Activated T-helper 1 cell treated with anti-CD3 and anti-CD28 coated beads, Interleukin-12 subunit alpha, Interleukin-12 subunit beta, Interleukin-2, Interleukin-4 antibody, amounts not matched to agents 30 ng/mL and 10 ng/mL and 1 ng/mL, durations not matched to agents 14 hours and 24 hours and 36 hours (primary cell): ENCODE measurements at places on chromosomes 12 and 14. TPM values are rescaled to one million over a fixed set of nuclear protein-coding genes. Genes with fewer than 3 reads are reported as not detected.

Gene PZP
- total RNA-seq = not detected in 2 replicates

Gene MARK3
- 89.6 and 90.6 TPM in 2 replicates for total RNA-seq

Gene TAS2R31
- 4.1 and 4.5 TPM in 2 replicates for total RNA-seq

GRCh38 chr14:93040443-93040842, 75.3 kb downstream of the ITPK1 start:
- DNase-seq = no peak
- H3K27me3 ChIP-seq = no peaks in the 10 kb centered on the region
- no peak overlapping the region for H3K4me3 ChIP-seq
- H3K36me3 ChIP-seq = no peaks in the 10 kb centered on the region
- peaks cover 30% of the 10 kb centered on the region for H3K4me1 ChIP-seq
- no peak overlapping the region for H3K27ac ChIP-seq

GRCh38 chr12:99135376-99135775, 490.3 kb downstream of the APAF1 start:
- no peak for DNase-seq
- no peak overlapping the region for H3K4me3 ChIP-seq
- no peak overlapping the region for H3K27ac ChIP-seq
- no peaks in the 10 kb centered on the region for H3K27me3 ChIP-seq

GRCh38 chr12:107440606-107441005, 245.0 kb upstream of the PWP1 start:
- H3K27me3 ChIP-seq = no peaks in the 10 kb centered on the region
- no peak overlapping the region for H3K4me3 ChIP-seq
- no peak overlapping the region for H3K27ac ChIP-seq
- no peak for DNase-seq
- H3K4me1 ChIP-seq = peaks cover 14% of the 10 kb centered on the region

GRCh38 chr12:51082561-51083125, 753 bp downstream of the CSRNP2 start:
- H3K36me3 ChIP-seq = peaks cover 17% of the 10 kb centered on the region
- H3K27me3 ChIP-seq = peaks cover 3% of the 10 kb centered on the region
- H3K27ac ChIP-seq = peak overlapping the region; percentile 91
- H3K4me1 ChIP-seq = peaks cover 35% of the 10 kb centered on the region
- peak; percentile 2 for DNase-seq

DNA sequence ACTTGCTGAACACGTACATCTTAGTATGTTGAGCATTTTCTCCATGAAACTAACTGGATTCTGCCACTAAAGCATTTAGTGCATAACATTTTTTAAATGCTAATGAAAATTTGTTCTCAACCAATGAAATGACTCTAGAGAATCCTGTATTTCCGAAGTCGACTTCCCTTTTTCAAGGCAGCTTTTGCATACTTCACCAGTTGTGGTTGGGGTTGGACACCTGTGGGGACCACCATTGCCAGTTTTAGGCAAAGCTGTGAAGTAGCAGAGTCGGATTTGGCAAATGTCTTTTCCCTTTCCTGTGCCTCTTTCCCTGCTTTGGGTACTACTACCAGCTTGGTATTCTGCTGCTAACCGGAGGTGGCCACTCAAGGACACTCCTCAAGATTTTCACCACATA, 349.2 kb downstream of the BCAT1 start:
- H3K27ac ChIP-seq = no peak overlapping the region
- peaks cover 2% of the 10 kb centered on the region for H3K27me3 ChIP-seq
- no peaks in the 10 kb centered on the region for H3K4me1 ChIP-seq
- no peak for DNase-seq

DNA sequence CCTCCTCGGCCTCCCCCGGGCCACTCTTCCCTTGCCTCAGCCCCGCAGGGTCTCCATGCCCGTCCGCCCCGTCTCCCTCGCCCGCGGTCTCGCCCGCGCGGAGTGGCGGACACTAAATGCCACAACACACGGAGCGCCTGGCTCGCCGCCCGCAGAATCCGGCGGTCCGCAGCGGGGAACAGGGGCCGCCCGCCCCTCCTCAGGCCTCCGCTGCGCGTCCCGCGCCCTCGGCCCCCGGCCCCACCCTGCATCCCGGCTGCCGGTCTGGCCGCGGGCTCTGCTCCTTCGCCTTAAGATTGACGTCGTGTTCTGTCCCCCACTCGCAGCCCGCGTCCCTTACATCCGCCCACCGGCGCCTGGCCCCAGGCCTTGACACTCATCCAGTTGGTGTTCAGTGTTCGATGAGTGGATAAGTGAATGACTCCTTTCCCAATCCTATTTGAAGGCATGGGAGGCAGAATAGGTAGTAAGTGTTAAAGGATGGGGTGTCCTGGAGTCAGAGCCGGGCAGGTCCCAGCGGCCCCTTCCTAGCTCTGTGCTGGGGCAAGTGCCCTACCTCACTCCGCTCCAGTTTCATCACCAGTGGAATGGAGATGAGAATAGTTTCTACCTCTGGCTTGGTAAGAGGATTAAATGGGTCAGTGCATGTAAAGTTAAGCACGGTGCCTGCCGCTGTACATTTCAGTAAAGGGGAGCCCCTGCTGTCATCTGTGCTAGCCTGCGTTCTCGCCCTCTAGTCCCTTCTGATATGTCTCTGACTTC, 622 bp downstream of the TECPR2 start:
- peak overlapping the region; percentile 91 for H3K27ac ChIP-seq
- H3K4me1 ChIP-seq = peaks cover 38% of the 10 kb centered on the region
- no peak overlapping the region for H3K4me3 ChIP-seq

DNA sequence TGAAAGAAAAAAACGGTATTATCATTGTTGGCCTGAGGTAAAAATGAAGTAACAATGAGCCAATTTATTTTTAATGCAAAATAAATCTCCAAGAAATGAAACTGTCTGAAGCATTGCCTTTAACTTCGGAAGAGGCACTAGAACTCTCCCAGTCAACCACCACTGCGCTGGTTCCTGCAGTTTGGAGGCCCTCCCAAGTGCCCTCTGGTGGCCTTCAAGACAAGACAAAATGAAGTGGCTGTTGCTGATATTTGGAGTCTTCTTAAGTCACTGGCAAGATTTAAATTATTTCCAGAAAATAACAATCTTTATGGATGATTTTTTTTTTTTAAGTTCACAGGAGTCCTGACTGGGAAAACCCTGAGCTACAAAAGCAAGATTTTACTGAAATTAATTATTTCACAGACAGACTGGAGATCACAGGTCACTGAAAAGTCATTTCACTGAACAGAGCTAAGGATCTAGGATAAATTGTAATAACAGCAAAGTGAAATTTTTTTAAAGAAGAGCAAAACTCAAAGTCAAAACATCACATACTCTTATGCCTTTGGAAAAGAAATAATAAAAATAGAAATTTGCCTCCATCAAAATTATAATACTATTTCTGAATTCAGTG, 58.2 kb downstream of the DICER1 start:
- no peak overlapping the region for H3K4me3 ChIP-seq
- no peaks in the 10 kb centered on the region for H3K4me1 ChIP-seq
- H3K27ac ChIP-seq = no peak overlapping the region

GRCh38 chr12:74031045-74031444, 506.6 kb upstream of the ATXN7L3B start:
- no peak for DNase-seq
- no peaks in the 10 kb centered on the region for H3K27me3 ChIP-seq
- H3K36me3 ChIP-seq = no peaks in the 10 kb centered on the region
- H3K4me3 ChIP-seq = no peak overlapping the region
- no peak overlapping the region for H3K27ac ChIP-seq

- H3K4me1 ChIP-seq = no peaks in the 10 kb centered on the region
- H3K4me3 ChIP-seq = no peak overlapping the region
- DNase-seq = no peak
- no peak overlapping the region for H3K27ac ChIP-seq
Observed at GRCh38 chr14:94445003-94445402, 7.6 kb downstream of the SERPINA11 start.
